ENCODE measurements at places on chromosomes 1 and 21.

DNA sequence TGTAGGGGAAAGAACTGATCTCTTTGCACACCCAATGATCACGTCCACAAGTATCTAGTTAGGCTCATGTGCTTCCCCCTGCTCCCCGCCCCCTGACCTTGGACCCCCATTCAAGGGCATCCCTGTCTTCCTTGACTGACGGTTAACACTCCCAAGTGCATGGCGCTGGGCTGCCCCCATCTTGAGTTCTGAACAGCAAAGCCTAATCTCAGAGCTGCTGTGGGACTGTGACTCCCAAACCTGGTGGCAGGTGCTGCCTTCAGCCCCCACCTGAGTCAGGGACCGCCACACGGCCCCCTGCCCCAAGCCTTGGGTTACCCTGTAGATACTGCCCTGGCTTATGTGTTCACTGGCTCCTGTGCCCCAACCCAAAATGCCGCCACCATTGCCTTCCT, 925 bp downstream of the TNNI1 start:
- DNase-seq = no peak

DNA sequence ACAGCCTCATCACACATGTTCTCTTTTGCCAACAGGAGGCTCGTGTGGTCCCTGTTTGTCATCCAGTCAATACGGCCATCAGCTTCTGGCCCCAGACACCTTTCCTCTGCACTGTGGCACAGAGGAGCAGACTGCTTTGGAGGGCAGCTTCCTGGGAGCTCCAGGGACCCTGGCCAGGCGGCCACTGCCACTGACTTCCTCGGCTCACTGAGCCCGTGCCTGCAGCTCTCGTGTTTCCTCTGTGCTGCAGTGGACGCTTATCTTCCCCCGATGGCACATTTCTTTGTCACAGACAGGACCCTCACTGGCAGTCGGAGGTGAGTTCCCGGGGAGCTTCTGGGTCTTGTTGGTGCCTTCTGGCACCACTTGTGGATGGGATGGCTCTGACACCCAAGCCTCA, 67.0 kb upstream of the DIRAS3 start:
- no peak for DNase-seq

DNA sequence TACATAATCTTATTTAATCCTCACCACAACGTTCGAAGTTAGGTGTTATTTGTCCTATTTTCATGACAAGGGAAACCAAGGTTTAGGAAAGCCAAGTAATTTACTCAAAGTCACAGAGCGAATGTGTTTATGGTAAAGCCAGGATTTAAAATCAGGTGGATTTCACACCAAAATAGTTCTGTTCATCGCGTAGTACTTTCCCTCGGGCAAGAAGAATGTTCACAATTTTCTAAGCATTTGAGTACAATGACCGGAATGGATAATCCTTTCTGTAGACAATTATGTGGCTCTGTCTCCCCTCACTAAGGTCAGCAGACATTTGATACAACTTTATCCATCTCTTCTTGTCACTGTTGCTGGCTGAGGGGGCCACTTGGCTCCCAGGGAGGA, 204.2 kb downstream of the ST6GALNAC3 start:
- DNase-seq = no peak

DNA sequence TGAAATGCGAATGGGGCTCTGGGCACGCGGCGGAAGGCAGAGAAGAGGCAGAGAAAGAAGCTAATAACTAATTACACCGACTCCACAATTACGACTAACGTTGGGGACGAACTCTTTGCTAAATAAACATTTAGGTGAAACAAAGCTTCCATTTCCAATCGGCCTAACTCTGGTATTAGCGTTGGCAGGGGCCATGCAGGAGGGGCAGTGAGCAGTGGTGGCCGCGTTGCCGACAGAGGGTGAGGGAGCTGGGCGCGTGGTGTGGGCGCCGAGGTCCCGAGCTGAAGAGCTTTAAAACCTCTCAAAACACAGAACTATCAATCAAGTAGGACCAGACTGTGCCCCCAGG, 553 bp upstream of the NDUFV3 start:
- DNase-seq = peak; percentile 63

DNA sequence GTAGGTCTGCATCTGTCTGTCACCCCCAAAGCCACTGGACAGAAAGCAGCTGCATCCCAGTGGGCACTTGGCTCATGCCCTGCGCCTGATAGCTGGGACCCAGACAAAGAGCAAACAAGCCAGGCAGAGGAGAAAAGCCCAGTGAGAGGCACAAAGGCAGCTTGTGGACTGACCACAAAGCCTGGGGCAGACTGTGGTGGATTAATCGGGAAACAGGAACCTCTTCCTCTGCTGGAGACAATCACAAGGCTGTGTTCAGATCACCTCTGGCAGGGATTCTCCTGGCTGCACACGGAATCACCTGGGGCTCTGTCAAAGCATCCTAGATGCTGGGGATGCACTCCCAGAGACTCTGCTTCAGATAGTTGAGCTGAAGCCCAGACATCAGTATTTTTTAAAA, 15.2 kb upstream of the GJB5 start:
- no peak for DNase-seq

GRCh38 chr1:27522432-27523336, 32.7 kb upstream of the WASF2 start:
- peak; percentile 77 for DNase-seq

DNA sequence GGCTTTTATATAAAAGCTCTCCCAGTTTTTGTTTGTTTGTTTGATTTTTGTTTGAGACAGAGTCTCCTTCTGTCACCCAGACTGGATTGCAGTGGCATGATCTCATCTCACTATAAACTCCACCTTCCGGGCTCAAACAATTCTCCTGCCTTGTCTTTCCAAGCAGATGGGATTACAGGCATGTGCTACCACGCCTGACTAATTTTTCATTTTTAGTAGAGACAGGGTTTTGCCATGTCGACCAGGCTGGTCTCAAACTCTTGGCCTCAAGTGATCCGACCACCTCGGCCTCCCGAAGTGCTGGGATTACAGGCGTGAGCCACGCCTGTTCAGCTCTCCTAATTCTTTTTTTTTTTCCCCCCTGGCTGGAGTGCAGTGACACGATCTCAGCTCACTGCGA, 4.4 kb downstream of the PCAT6 start:
- no peak for DNase-seq

GRCh38 chr1:66571789-66572188, 37.8 kb downstream of the SGIP1 start:
- DNase-seq = no peak

DNA sequence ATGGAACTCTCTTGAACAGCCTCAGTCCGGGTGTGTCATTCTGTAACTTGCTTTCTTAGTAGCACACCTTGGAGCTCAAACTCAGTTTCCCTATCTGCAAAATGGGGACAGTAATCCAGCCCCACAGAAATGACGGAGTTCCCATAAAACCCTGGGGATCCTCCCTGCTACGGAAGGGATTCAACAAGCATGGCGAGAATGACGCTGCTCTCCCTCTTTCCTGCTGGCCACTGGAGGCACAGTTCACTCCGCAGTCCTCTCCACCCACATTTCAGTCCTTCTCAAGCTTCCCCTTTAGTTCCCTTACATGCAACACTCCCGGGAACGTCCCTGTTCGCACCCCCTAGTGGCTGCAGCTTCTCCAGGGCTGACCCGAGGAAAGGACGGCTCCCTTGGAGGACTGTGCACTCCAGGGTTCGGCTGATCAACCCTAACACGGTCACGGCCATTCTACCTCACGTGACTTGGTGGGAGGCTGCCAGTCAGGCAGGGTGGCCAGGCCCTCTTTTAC, 20.6 kb downstream of the RUNX3 start:
- no peak for DNase-seq

DNA sequence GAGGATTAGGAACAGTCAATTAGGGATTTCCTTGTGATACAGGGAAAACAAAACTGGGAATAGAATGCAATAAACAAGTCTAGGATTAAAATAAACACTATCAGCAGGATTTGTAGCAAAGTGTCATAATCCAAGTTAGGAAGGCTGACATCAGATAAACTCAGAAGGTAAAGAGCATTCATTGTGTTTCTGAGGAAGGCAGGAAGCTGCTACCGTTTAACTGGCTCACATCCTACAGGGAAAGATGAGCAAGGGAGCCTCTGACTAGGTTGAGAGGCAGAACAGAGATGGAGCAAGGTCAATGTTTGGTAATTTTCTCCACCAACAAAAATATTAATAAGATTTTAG, 124.7 kb downstream of the POU2F1 start:
- DNase-seq = no peak

GRCh38 chr1:227422581-227422980, 104.3 kb upstream of the CDC42BPA start:
- no peak for DNase-seq

DNA sequence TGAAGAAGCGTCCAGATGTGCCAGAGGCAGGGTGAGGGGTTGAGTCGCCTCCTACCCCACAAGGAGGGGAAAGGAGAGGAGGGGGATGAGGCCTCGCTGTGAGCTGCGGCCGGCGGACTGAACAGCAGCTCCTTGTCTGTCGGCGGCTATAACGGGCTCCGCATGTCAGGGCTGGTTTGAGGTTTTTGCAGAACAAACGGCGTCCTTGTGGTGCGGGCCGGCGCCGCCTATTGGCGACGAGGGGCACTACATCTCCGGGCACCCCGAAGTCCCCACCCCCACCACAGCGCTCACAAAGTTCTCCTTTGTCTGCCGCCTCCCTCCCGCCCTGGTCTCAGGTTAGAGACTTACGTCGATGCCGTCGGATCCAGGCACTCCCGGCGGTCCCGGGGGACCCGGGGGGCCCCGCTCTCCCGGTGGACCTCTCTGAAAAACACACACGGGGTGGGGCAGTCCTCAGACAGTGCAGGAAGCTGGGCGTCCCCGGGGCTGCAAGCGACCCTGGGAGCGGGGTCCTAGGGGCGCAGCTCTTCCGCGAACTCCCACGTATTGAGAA, 1.8 kb downstream of the COL9A2 start:
- DNase-seq = peak; percentile 61

GRCh38 chr1:94973309-94973922, 46.5 kb upstream of the CNN3 start:
- DNase-seq = no peak

- no peak for DNase-seq
Observed at GRCh38 chr1:160704250-160704649, 7.4 kb downstream of the CD48 start.

Data from SHP77 treated with DMSO at 0.1 percent for 48 hours (cell line).